Iris pigment epithelial cell (primary cell): ENCODE measurements at places on chromosomes 16 and 17.
A peak's percentile ranks its signal among the peaks of the same experiment; 100 is the strongest.

DNA sequence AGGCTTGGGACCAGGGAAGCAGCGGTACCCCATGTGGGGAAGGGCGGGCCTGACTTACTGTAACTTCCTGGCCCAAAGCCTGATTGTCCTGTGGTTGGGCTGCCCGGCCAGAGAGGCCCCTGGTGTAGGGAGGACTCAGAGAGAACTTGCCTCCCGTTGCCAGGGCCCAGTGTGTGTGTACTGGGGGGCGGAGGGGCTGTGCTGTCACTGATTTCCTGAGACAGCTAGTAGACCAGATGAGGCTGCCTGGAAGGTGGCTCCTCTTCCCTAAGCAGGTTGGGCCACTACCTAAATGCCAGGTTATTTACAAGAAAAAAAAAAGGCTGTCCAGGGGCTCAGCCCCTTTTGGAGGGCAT lies 16.7 kb downstream of the SOCS3 start:
- DNase-seq, result peak; percentile 85

DNA sequence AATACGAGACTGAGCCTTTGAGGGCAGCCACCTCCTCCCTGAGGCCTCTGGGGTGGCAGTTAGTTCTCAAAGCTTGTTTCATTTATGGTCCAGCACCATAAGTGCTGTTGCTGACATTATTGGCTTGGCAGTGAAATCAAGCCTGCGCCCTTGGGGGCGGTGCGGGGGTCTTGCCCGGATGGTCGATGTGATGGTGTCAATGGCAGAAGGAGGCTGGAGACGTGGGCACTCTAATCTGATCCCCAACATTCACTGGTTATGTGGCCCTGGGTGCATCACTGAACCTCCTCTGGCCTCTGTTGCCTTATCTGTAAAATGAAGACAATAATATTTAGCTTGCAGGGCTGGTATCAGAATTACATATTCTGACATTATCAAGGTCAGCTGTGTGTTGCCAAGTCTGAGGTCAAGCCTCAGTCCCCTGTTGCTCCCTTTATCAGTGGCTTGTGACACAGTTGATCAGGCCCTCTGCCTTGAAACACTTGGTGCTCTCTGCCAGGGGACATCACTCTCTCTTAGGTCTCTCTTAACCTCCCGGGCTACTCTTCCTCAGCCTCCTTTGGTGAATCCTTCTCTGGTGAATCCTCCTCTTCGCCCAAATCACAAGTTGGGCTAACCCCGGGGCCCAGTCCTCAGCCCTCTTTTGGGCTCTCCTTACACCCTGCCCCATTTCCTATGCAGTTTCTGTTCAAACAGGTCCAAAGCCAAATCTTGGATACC lies 11.8 kb upstream of the TMEM220 start:
- DNase-seq, result no peak

DNA sequence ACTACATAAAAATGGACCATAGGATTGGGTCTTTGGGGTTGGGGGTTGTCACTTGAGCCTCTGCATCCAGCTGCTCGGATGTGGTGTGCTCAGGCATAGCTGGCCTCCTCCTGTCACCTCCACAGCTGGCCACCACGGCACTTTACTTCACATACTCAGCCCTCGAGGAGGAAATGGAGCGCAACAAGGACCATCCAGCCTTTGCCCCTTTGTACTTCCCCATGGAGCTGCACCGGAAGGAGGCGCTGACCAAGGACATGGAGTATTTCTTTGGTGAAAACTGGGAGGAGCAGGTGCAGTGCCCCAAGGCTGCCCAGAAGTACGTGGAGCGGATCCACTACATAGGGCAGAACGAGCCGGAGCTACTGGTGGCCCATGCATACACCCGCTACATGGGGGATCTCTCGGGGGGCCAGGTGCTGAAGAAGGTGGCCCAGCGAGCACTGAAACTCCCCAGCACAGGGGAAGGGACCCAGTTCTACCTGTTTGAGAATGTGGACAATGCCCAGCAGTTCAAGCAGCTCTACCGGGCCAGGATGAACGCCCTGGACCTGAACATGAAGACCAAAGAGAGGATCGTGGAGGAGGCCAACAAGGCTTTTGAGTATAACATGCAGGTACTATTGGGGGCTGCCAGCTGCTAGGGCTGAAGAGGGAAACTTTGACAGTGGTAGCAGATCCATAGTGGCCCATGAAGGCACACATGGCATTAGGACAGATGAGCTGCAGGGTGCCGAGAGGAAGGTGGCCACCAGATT lies 30.8 kb downstream of the CDIP1 start:
- DNase-seq, result no peak

GRCh38 chr17:27836651-27837050 lies 36.3 kb upstream of the NOS2 start:
- no peak for DNase-seq

DNA sequence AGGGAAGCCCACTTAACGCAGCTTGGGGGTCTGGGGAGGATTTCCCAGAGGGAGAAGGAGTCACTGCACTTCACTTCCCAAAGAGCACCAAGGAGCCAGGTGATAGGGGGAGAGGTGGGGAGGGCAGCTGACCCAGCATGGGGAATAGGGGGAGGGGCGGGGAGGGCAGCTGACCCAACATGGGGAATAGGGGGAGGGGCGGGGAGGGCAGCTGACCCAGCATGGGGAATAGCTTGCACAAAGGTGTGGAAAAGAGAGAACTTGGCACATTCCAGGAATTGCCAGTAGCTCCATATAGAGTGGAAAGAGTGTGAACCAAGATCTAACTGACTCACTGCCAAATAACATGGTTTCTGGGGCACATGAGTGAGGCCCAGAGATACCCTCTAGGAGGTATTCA lies 110.3 kb downstream of the CCT6B start:
- DNase-seq, result no peak

DNA sequence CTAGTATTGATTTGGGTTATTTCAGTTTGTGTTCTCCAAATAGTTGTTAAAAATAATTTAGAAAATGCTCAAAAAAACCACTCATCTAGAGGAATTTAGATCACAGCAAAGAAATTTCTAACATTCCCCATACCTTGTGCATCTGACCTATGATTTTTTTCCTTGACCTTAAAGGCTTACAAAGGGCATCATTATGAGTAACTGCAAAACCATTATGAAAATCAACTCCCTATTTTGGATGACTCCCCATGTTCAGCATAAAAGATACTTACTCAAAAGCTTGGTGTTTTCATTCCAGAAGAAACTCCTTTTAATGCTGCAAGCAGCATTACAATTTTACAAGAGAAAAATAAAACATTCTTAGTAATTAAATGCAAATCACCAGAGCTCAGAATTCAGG lies 83.2 kb downstream of the GRIN2A start:
- no peak for DNase-seq

DNA sequence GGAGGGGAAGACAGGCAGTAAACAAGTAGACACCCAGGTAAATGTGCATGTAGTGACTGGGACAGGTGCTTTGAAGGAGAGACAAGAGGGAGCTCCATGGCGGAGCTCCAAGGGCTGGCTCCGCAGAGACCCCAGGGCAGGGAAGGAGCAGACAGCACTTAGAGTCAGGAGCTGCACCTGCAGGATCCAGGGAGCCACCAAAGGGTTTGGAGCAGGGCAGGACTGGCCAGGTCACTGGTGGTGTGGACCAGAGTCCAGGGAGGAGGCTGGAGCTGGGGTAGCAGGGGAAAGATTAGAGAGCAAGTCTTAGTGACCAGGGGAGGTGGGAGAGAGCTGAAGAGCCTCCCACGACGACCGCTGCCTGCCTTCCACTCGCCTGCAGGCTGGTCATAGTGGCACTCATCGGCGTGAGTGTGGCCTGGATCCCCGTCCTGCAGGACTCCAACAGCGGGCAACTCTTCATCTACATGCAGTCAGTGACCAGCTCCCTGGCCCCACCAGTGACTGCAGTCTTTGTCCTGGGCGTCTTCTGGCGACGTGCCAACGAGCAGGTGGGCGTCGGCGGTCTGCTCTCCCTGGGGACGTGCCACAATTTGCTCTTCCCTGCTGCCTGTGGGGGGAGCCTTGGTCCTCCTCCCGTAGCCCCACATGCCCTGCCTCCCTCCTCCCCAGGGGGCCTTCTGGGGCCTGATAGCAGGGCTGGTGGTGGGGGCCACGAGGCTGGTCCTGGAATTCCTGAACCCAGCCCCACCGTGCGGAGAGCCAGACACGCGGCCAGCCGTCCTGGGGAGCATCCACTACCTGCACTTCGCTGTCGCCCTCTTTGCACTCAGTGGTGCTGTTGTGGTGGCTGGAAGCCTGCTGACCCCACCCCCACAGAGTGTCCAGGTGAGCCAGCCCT lies 14.7 kb upstream of the FAM83G start:
- no peak for DNase-seq

DNA sequence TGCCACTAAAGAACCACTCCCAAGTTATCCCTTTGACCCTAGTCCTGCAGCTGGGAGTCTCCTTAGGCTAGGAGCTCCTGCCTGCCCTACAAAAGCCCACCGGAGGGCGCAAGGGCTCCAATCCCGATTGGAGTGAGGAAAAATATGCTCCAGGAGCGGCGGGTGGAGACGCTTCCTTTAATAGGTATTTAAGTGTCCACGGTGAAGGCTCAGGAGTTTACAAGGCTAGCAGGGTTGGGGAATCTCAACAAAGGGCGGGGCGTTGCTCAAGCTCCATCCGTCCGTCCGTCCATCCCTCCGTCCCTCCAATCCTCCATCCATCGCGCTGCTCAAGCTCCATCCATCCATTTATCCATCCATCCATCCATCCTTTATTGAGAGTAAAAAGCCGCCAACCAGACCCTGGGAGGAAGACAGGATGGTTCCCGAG lies 556 bp upstream of the SPNS1 start:
- peak; percentile 57 for DNase-seq

DNA sequence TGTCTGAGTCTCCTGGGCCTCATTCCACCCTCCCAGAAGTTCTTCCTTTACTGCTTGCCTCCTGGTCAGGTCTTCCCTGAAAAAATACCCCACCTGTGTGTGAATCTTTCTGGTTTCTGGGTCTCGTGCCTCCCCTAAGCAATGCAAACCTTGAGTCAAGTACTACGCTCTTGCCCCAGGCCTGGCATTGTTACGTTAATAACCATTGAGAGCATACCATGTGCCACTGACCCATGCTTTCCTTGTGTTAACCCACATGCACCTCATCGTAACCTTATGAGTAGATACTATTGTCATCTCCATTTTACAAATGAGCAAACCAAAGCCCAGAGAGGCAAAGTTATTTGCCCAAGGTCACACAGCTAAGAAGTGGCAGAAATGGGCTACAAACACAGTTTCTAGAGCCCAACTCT lies 25.4 kb upstream of the TOB1 start:
- no peak for DNase-seq

- DNase-seq, result no peak
These were observed 834.2 kb upstream of the SOX9 start for GRCh38 chr17:71286625-71287024.
